Vagina (tissue), 2 donors: ENCODE measurements at places on chromosomes 13 and 19. TPM values are rescaled to one million over a fixed set of nuclear protein-coding genes. Genes with fewer than 3 reads are reported as not detected.

GRCh38 chr13:65606622-65607021 is 1623.5 kb downstream of the PCDH9 start:
- no peak overlapping the region for H3K4me3 ChIP-seq
- no peak for DNase-seq

GRCh38 chr13:99215184-99215830 is 14.7 kb downstream of the UBAC2 start:
- no peak overlapping the region for H3K27ac ChIP-seq
- H3K36me3 ChIP-seq, result no peaks in the 10 kb centered on the region
- DNase-seq, result peak; percentile 61
- no peaks in the 10 kb centered on the region for H3K27me3 ChIP-seq
- H3K4me3 ChIP-seq, result no peak overlapping the region

- H3K27ac ChIP-seq, result no peak overlapping the region
- H3K27me3 ChIP-seq, result no peaks in the 10 kb centered on the region
- H3K4me1 ChIP-seq, result no peaks in the 10 kb centered on the region
- no peak for DNase-seq
- H3K4me3 ChIP-seq, result no peak overlapping the region
Measured at GRCh38 chr13:97057176-97057575, 62.9 kb upstream of the OXGR1 start.

TMEM255B gene
- total RNA-seq, result 6.4 TPM

DNA sequence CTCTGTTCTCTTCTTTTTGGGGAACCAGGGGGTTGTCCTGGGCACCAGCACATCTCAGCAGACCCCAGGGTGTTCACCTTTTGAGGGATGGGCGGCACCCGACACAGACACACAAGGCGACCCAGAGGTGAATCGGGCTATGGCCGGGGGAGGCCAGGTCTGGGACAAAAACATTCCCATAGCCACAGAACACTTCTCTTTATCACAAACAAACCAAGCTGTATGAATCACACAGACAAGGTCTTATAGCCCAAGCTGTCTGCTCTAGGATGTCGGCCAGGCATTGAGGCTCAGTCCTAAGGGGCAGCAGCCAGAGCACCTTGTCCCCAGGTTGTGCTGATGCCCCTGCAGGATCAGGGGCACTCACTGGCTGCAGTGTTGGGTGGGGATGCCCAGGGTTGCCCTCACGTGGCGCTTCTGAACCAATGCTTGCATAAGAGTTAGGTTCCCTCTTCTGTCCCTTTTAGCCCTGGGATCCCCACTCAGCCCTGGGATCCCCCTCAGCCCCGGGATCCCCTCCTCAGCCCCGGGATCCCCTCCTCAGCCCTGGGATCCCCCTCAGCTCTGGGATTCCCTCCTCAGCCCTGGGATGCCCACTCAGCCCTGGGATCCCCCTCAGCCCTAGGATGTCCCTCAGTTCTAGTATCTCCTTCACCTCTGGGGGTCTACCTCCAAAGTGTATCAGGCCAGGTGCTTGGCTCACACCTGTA is 26.9 kb downstream of the MAU2 start:
- H3K36me3 ChIP-seq, result peaks cover 85% of the 10 kb centered on the region
- H3K4me3 ChIP-seq, result no peak overlapping the region
- H3K4me1 ChIP-seq, result no peaks in the 10 kb centered on the region
- no peak for DNase-seq

KLK6 gene
- 10.3 TPM for total RNA-seq
